ENCODE measurements at places on chromosomes 3 and 15.
A peak's percentile ranks its signal among the peaks of the same experiment; 100 is the strongest.

GRCh38 chr3:194034346-194035336 lies 101.3 kb upstream of the HES1 start:
- peaks cover 11% of the 10 kb centered on the region for H3K4me1 ChIP-seq
- H3K27me3 ChIP-seq: no peaks in the 10 kb centered on the region
- DNase-seq: no peak
- no peak overlapping the region for H3K4me3 ChIP-seq
- no peak overlapping the region for H3K27ac ChIP-seq
- no peaks in the 10 kb centered on the region for H3K36me3 ChIP-seq

DNA sequence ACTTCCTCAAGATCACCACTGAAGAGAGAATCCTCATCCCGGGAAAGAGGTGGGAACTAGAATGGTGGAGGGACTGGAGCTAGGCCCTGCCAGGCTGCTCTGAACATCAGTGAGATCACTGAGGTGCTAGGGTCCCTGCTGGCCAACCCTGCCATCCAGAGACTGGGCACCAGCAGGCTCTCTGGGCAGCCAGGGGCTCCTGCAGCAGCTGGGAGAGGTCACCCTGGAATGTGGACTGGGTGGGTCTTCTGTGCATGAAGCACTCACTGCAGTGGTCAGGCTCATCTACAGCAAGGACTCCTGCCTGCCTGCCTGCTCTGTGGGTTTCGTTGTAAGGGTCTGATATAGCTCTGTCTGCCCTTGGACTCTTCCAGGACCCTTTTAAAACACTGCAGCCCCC lies 24.9 kb downstream of the ALS2CL start:
- no peak for DNase-seq
- no peaks in the 10 kb centered on the region for H3K4me1 ChIP-seq
- no peaks in the 10 kb centered on the region for H3K27me3 ChIP-seq
- H3K36me3 ChIP-seq: no peaks in the 10 kb centered on the region
- H3K4me3 ChIP-seq: no peak overlapping the region
- H3K27ac ChIP-seq: no peak overlapping the region

DNA sequence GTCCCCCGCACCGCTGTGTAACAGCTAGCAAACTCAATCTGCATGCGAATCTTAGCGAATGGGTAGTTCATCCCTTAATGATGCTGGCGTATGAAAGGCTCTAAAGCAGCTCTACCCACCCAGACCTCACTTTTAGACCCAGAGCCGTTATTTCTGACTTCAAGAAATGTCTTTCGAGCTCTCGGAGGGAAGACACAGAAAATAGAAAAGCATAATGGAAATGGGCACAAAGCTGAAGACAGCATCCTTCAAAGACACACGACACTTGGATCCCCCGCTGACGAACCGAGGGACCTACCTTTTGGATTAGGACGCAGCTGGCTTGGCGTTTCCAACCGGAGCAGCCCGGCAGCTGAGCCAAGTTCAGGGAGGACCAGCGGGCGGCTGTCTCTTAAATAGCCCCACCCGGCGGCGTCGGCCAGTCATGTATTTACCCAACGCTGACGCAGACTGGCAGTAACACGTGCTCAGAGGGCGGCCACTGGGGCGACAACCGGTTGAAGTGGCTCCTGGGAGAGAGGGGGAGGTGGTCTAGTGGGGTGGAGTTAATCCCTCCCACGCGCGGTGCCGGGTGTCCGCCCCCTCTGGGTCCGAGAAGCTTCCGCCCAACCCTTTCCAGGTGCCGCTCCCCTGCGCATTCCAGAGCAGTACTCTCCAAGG lies 1.5 kb downstream of the CCK start:
- H3K4me1 ChIP-seq: no peaks in the 10 kb centered on the region
- H3K27me3 ChIP-seq: peaks cover 96% of the 10 kb centered on the region
- no peak overlapping the region for H3K4me3 ChIP-seq
- no peak overlapping the region for H3K27ac ChIP-seq
- peak; percentile 41 for DNase-seq

DNA sequence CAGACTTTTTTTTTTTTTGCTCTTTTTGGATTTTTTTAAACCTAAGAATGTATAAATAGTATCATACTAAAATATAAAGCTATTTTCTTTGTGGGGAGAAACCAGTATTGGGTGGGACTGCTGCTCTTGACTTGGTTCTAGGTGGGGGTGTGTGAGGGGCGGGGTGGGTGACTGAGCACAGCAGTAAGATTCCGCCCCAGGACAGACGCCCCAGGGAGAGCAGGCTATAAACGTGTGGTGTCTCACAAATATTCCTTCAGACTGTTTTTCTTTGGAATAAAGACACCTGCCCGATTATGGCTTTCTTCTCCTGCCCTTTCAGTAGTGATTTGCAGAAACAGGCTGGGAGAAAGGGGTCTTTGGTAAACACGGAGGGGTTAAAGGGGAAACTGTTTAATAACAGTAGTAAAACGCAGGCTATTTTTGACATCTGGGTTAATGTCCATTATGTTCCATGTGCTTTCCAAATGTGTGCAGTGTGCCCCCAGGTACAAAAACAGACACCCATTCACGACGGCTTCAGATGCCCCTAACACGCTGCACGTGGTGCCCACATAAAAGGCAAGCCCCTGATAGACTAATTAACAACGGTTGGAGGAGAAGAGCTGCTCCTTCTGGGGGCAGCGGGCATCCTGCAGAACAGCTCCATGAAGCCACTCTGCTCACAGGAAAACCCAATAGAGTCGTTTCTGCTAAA lies 28.6 kb upstream of the WNT5A start:
- DNase-seq: no peak
- no peaks in the 10 kb centered on the region for H3K4me1 ChIP-seq
- H3K36me3 ChIP-seq: no peaks in the 10 kb centered on the region
- H3K27me3 ChIP-seq: peaks cover 33% of the 10 kb centered on the region

DNA sequence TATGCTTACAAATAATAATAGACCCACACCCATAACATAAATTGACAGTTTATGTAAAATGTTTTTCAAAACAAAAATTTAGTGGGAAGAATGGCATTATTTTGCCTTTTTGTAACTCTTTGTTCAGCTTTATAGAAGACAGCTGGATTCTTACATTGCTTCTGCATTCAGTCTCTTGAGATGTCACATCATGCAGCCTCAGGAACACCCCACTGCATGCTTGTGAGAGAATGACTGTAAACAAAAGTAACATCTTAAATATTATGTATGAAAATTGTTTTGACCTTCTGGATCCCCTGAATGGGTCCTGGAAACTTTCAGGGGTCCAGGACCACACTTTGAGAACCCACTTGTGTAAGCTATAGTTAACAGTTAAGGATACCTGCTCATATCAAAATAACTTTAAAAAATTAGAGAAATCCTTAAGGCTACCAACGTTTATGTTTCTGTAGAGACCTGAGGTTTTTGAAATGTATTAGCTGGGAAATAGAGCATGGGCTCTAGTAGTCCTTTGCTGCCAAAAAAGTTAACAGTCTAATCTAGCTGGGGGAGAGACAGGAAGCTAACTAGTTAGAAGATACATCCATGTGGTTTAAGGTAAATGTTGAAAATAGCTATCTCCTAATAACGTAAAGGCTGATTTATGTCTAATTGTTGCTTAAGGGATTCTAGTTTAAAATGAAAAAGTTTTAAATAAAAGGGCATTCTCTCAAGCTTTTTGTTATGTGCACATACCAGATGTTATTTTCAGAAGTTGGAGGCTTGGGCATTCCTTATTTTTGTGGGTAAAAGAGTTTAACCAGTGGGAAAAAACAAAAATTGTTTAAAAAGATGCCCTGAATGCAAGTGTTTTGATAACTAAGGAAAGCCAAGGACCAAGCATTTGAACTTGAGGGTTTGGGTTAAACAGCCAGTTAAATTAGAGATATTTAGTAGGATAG lies 3.8 kb downstream of the USP3 start:
- H3K27me3 ChIP-seq: no peaks in the 10 kb centered on the region
- H3K4me3 ChIP-seq: no peak overlapping the region
- DNase-seq: no peak
- H3K36me3 ChIP-seq: no peaks in the 10 kb centered on the region

- peak within 1 kb of the TSS; percentile 67 for H3K4me3 ChIP-seq
- no peaks in the 10 kb centered on the region for H3K4me1 ChIP-seq
- peaks cover 2% of the 10 kb centered on the region for H3K36me3 ChIP-seq
- peak; percentile 50 for DNase-seq
- no peak within 1 kb of the TSS for H3K27ac ChIP-seq
These were observed at the start of gene HAPLN3 for GRCh38 chr15:88894819-88895767. HAPLN3 (minus strand) TSS chr15:88895544; CDS start chr15:88887298, 8,246 bp downstream.

DNA sequence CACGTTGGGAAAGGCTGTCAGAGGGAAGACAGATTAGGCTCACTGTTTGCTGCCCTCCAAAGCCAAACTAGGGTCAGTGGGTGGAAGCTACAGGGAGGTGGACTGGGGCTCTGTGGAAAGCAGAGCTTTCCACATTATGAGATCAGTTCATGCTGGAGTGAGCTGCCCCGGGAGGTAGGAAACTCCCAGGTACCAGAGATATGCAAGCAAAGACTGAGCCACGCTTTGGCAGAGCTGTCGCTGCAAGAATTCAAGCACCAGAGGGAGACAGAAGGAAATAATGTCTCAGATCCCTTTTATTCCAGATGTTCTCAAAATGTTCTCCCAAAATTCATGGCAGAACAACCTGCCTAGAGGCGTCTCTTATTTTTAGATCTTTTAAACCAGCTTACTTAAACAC lies 286.6 kb downstream of the WDR72 start:
- no peak overlapping the region for H3K27ac ChIP-seq
- H3K4me1 ChIP-seq: no peaks in the 10 kb centered on the region
- no peaks in the 10 kb centered on the region for H3K36me3 ChIP-seq
- no peaks in the 10 kb centered on the region for H3K27me3 ChIP-seq

DNA sequence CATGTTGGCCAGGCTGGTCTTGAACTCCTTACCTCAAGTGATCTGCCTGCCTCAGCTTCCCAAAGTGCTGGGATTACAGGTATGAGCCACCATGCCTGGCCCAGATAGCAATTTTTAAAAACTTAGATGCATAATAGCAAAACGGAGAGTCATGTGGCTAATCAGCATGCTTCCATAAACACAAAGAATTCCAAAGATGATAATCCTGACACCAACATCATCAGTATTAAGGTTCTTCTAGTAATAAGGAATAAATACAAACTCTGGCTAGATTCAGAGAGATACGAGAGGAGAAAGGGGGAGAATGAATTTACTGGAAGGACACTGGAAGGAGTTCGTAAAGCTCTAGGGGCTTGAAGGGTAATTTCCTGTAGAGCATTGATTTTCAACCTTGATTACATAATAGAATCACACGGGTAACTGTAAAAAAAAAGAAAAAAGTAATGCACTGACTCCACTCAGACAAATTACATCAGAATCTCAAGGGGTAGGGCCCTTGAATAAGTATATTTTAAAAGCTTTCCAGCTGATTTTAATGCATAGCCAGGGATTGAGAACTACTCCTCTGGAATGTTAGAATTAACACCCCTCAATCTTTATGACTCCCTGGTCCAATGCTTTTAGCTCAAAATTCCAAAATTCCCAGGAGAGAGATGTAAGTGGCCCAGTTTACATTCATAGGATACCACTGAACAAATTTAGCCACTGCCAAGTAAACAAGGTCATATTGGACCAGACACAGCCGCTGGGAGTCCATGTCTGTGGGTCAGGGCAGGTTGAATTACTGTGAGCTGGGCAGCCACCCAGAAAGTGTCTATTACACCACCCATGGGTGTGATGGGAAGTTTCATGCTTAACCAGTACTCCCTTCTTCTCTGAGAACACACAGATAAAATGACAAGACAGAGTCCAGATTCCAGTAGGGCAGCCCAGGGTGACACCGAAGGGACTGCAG lies 243.9 kb downstream of the TBL1XR1 start:
- H3K27ac ChIP-seq: no peak overlapping the region
- H3K4me1 ChIP-seq: no peaks in the 10 kb centered on the region
- no peaks in the 10 kb centered on the region for H3K27me3 ChIP-seq
- H3K4me3 ChIP-seq: no peak overlapping the region
- DNase-seq: no peak

DNA sequence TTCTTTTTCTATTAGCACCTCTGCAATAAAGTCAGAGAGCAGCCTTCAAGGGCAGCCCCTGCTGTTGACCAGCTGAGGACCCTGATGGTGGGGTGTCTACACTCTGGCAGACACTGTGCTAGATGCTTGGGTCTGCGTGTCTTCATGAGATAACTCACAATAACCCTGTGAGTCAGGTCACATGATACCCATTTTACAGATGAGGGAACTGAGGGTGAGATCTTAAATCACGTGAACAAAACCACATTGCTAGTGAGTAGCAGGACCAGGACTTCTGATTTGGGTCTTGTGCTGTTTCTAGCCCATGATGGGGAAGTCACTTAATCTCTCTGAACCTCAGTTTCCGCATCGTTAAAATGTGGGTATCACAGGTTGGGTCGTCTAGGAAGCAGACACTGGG lies 118.5 kb upstream of the LIPC start:
- no peak overlapping the region for H3K4me3 ChIP-seq
- H3K36me3 ChIP-seq: no peaks in the 10 kb centered on the region
- H3K4me1 ChIP-seq: peaks cover 5% of the 10 kb centered on the region
- H3K27me3 ChIP-seq: no peaks in the 10 kb centered on the region
- H3K27ac ChIP-seq: no peak overlapping the region

DNA sequence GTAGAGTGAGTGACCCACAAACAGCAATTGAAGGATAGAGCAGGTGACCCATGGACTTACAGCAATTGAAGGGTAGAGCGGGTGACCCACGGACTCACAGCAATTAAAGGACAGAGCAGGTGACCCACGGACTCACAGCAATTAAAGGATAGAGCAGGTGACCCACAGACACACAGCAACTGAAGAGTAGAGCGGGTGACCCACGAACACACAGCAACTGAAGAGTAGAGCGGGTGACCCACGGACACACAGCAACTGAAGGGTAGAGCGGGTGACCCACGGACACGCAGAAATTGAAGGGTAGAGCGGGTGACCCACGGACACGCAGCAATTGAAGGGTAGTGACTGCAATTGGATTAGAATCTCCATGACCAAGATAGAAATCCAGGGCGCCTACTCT lies 9.8 kb upstream of the TNK2 start:
- no peaks in the 10 kb centered on the region for H3K27me3 ChIP-seq
- no peak overlapping the region for H3K4me3 ChIP-seq
- H3K36me3 ChIP-seq: no peaks in the 10 kb centered on the region
- H3K4me1 ChIP-seq: no peaks in the 10 kb centered on the region

DNA sequence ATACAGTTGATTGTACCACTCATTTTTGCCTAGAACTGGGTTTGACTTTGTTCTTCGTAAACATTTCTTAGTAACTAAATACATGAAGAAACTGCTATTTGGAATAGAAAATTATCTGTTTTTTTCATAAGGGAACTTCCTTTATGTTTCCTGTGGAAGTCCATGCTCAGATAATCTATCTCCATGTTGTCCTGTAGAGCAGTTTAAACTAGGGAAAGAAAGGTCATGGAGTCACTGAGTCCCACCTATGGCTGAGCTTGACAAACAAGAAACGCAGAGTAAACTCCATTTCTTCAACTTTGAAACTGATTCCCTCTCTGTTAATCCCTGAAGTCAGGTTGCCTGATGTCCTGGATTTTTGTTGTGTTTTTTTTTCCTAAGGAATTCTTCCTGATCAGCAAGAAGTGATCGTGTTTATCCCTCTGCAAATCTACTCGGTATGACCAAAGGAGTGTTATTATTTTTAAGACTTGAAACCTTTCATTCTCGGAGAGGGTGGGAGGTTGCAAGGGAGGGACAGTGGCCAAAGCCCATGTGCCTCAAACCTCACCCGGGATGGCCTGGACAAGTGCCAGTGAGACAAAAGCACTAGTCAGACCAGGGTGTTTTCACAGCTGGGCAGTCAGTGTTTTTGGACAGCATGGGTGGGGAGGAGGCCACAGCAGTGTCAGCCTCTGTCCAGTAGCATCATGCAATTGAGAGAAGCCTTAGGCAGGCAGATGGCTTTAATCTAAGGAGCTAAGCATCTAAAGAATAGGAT lies 129.8 kb upstream of the PHLDB2 start:
- H3K4me3 ChIP-seq: no peak overlapping the region
- no peaks in the 10 kb centered on the region for H3K4me1 ChIP-seq
- no peak overlapping the region for H3K27ac ChIP-seq
- no peaks in the 10 kb centered on the region for H3K36me3 ChIP-seq

All from common myeloid progenitor, CD34-positive (primary cell).